ENCODE measurements at places on chromosomes 1 and 21.
A peak's percentile ranks its signal among the peaks of the same experiment; 100 is the strongest.

DNA sequence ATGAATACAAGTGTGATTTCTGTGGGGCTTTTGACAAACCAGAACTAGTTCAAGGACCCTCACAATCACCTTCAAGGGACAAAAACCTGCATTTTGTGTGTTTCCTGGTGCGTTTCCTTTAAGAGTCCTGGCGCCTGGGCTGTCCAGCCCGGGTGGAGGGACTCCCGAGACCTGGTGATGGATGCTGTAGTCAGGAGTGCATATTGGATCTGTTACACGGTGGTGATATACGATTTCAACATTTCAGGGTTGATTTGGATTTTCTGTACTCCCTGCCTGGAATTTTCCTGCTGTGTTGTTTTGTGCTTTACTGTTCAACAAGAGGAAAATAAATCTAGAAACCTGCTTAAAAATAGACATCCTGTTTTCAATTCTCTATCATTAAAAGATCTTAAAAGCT, 162.0 kb downstream of the KIF26B start:
- no peak for DNase-seq

- peak; percentile 15 for DNase-seq
These were observed 29.5 kb downstream of the ARHGEF16 start for GRCh38 chr1:3483801-3484444.

DNA sequence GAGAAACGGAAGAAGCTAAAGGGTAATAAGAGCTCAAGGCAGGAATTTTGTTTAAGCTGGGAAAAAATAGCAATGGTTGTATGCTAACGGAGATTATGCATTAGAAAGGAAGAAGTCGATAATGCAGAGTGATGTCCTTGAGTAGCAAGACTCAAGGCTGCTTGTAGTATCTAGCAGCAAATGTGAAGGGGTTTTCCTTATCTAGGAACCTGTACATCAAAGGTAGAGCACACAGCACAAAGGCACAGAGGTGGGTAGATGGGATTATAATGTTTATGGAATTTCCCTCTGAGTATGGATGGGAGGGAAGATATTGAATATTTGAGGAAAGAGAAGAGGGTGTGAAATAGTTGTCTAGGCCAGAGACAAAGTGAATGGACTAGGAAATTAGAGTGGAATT, 114.1 kb downstream of the PROX1 start:
- no peak for DNase-seq

- DNase-seq: no peak
These were observed 1164.4 kb upstream of the ADGRL4 start for GRCh38 chr1:80170811-80171485.

DNA sequence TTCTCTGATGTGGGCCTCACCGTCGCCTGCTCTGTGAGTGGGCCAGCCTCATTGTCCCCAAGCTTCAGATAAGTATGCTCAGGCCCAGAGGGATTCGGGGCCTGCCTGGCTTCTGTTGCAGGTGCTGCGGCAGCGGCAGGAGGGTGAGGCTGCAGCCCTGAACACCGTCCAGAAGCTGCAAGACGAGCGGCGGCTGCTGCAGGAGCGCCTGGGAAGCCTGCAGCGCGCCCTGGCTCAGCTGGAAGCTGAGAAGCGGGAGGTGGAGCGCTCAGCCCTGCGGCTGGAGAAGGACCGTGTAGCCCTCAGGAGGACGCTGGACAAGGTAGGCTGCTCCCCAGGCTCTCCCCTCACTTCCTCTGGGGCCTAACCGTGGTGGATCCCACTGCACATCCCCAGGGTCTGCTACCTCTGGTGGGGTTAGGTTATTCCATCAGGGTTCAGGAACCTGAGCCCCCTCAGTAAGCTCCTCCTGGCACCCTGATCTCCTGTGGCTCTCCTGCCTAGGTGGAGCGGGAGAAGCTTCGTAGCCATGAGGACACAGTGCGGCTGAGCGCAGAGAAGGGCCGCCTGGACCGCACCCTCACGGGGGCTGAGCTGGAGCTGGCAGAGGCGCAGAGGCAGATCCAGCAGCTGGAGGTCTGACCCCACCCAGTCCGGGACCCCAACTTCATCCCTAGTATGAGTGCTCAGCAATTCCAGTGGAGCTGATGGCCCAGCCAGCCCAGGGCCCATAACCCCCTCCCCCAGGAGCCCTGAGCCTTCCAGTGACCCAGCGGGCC, 10.1 kb downstream of the MFAP2 start:
- no peak for DNase-seq
